ENCODE measurements at places on chromosomes 13 and 19.

- DNase-seq = no peak
These were observed 2.5 kb upstream of the FBXL3 start for GRCh38 chr13:77029436-77029835.

DNA sequence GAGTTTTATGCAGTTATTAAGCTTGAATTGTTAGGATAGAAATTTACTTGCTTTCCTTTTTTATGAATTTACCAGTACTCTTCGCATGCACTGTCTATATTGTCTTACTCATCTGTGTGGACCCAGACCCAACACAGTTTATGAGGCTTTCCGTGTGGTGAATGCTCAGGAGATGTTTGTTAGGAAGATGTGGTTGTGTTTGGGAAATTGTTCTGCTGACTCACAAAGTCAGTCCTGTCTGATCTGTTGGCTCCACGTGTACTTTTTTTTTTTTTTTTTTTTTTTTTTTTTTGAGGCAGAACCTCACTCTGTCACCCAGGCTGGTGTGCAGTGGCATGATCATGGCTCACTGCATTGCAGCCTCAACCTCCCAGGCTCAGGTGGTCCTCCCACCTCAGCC lies 532.5 kb downstream of the LMO7 start:
- DNase-seq = no peak

GRCh38 chr13:43200307-43200706 lies 176.9 kb downstream of the DNAJC15 start:
- no peak for DNase-seq

GRCh38 chr13:27463500-27463899 lies 13.1 kb upstream of the MTIF3 start:
- no peak for DNase-seq

DNA sequence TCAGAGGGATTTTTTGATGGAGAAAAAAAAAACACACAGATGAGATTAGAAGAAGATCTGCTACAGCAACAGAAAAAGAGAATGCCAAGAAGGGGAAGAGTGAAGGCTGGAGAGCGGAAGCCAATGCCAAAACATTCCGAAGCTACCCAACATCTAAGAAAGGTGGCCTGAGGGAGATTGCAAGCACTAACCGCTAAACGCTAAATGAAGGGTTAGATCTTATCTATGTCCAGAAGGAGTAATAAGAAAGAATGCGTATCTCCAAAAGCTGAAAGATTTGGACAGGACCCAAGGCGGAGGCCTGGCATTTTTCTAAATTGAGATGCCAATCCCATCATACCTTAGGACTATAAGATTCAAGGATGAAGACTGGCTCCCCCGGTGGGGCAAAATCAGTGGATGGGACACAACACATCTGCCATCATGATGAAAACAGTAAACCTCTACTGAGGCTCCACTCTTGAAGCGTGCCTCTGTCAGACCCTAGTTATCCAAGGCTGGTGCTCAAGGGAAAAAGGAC lies 15.6 kb upstream of the HMGB1 start:
- no peak for DNase-seq

- DNase-seq = no peak
These were observed 77.5 kb upstream of the MIR17HG start for GRCh38 chr13:91270031-91270430.

DNA sequence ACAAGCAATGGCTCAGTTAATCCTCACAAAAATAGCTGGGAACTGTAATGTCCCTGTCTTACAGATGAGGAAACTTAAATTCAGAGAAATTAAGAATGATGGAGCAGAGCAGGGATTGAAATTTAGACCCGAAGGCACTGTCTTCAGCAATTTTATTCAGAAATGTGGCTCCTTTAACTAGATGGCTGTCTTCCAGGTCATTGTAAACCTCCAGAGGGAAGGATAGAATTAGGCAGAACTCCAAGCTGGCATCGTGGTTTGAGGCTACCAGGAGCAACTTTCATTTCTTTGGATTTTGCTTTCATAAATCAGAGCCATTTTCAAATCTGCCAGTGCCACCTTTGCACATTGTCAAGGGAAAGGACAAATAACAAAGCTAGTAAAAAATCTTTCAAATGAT lies 339.0 kb downstream of the DCT start:
- DNase-seq = no peak

- DNase-seq = no peak
These were observed 6.2 kb downstream of the KLF5 start for GRCh38 chr13:73065036-73065435.

DNA sequence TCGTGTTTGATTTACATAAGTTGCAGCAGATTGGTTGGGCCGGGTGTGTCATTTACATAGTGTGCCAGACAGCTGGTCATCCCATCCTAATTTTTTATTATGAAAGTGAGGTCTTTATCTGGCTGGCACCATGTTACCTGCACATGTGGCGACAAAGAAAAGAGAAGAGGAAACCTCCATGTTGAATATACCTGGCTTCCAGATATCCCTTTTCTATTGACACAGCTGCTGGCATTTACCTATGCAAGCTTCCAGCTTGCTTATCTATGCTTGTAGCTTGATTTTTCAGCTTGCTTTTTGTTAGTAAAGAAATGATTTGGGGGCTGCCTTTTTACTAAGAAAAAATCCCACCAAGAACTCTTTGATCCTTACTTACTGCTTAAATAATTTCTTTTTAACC lies 681.3 kb upstream of the SLITRK1 start:
- no peak for DNase-seq

DNA sequence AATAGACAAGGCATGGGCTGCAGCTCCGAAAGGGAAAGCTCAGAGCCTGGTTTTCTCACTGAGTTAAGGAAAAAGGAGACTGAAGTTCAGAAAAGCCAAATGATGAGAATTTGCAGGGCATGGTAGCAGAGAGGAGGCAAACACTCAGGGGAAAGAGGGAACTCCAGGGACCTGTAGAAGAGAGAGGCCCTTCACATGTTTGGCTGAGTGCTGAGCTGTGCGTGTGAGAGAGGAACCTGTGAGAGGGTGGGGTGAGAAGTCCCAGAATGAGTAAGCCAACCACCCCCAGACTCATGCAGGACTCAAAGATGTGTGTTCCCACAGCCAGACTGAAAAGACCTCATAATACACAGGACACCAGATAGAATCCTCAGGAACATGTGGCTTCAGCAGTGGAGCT lies 2.8 kb upstream of the CRYL1 start:
- peak; percentile 29 for DNase-seq

DNA sequence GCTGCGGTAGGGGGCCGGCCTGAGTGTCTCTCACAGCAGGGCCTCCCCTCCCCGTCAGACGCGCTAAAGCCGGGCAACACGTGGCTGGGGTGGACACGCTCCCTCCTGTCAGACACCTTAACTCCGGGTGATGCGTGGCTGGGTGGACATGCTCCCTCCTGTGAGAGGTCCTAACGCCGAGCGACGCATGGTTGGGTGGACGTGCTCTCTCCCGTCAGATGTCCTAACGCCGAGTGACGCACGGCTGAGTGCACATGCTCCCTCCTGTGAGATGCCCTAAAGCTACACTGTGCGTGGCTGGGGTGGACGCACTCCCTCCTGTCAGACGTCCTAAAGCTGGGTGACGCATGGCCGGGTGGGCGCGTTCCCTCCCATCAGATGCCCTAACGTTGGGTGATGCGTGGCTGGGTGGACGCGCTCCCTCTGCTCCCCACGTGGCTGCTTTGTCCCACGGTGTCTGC lies 126.1 kb upstream of the MCF2L start:
- DNase-seq = no peak

DNA sequence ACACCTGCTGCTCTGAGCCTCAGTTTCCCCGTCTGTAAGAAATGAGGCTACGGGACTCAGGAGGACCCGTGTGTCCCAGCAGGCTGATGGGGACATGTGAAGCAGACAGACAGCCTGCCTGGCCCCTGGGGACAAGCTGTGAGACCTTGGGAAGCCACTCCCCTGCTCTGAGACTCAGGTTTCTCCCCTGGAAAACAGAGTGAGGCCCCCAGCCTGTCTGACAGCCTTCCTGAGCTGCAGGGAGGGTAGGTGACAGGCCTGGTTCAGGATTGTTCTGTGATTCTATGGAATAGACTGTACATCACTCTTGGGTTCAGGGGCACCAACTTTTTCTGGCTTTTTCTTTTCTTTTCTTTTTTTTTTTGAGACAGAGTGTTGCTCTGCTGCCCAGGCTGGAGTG lies 2.9 kb upstream of the NTF4 start:
- DNase-seq = no peak

- DNase-seq = no peak
These were observed 21.8 kb downstream of the CCDC8 start for GRCh38 chr19:46391296-46392251.

GRCh38 chr19:5338656-5339197 lies 1.9 kb downstream of the PTPRS start:
- DNase-seq = no peak

DNA sequence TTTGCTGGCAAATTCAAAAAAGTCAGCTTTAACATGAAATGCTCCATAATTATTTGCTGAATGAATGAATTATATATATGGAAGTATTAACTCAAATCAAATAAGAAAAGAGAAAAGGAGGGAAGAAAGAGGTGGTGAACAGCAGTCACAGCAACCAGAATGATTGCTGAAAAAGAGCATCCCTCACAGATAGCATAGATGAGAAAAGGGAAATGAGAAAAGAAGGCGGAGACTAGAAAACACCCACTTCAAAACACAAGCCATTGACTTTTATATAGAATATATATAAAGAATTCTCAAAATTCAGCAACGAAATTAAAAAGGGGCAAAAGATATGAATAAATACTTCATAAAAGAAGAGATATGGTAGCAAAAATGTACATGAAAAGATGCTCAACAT lies 75.2 kb downstream of the CAB39L start:
- no peak for DNase-seq
